Stimulated activated CD4-positive, alpha-beta T cell treated with anti-CD3 and anti-CD28 coated beads, Interleukin-15, amount 100 ng/mL, for 48 hours (primary cell): ENCODE measurements at places on chromosomes 2 and 18.

DNA sequence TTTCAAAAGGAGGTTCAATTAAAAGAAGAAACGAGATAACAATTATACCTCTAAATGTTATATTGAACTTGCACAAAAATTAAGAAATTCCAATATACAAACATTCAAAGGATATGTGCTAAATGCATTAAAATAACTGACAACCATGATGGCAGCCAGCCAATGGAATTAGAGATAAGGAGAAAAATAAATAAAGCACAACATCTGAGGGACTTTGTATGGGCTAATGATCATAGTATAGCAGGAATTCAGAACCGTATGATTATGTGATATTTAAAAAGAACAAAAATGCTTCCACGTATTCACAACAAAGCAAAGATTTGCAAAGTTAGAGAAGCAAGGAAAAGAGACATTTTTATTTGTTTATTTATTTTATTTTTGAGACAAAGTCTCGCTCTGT, 1103.0 kb downstream of the CBLN2 start:
- no peak for DNase-seq

DNA sequence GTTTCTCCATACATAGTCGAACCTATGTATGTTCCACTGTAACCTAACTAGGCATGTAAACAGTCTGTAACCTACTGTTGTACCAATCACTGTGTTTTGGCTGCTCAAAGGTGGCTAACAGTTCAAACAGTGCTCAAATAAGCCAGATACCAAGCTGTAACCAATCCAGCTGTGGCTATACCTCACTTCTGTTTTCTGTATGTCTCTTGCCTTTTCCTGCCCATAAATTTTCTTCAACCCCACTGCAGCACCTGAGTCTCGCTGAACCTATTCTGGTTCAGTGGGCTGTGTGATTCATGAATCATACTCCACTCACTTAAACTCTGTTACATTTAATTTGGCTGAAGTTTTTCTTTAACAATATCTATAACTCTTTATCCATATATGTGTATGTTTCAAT, 340.7 kb downstream of the LPIN1 start:
- no peak for DNase-seq

DNA sequence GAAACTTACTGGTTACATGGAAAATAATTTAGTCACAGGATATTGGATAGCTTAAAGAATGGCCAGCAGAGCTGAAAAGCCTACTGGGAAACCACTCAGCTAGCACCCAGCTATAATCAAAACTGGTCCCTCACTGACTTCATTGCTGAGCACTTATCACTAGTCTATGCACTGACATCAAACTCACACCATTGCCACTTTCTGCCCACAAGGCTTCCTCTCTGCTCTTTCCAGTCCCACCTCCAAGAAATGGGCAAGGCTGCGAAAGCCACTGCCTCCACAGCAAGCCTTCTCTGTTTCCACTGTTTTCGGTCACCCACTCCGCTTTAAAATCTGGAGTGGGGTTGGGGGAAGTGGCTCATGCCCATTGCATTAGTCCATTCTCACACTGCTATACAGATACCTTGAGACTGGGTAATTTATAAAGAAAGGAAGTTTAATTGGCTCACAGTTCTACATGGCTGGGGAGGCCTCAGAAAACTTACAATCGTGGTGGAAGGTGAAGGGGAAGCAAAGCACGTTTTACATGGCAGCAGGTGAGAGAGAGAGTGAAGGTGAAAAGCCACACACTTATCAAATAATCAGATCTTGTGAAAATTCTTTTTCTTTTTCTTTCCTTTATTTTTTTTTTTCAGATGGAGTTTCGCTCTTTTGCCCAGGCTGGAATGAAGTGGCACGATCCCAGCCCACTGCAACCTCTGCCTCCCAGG, 77.0 kb upstream of the CERS6 start:
- DNase-seq = no peak

DNA sequence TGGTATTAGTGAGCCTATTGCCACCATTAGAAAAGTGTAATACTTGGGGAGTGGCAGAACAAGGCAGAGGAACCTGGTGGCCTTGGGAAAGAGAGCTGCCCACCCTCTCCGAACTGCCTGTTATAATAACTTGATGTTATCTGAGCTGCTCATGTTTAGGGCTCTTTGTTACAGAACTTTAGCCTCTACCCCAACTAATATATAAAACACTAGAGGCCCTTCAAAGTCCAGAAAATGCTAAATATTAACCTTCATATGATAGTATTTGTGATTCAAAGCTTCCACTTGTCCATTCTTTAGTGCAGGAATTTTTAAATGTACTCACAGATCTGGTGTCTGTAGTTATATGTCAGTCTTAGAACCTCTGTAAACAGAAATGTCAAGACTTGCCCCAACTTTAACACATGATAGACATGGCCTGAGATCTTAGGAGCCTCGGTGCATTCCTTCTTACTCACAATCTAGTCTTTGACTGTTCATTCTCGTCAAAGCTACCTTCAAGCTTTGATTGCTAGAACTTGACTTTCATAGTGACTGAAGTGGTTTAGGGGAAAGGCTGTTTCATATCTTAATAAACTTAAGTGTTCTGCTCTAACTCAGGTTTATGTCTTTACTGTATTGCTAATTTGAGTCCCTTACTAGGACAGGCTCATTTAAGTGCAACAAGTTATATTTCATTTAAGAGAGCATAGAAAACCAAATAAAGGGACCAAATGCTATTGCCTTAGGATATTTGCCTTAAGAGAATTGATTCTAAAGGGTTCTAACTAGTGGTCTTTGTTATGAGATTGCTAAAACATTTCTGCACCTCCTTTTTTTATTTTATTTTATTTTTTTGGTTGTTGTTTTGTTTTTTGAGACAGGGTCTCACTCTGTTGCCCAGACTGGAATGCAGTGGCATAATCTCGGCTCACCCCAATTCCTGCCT, 41.6 kb downstream of the DDX1 start:
- DNase-seq = no peak

DNA sequence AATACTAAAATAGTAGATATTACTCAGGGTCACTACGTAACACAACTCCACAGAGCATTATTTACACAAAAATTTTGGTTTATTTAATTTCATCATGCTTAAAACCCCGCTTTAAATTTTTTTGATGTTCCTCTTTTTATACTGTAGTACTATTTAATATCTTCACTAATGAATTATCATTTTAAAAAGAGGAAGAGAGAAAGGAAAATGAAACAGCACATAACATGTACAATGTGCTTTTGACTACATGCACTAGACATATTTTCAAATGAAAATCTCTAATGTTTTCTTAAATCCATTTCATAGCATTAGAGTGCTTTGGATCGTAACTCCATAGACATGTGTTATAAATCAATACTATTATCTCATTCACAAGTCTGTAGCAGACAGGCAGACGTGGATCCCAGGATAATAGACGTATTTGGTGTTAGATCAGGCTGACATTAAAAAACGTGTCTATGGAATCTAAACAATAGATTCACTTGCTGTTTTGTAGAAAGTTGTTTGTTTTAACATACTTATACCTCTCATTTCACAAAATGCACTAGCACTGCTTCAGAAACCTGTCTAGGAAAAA, 897.0 kb downstream of the CPS1 start:
- DNase-seq = no peak

DNA sequence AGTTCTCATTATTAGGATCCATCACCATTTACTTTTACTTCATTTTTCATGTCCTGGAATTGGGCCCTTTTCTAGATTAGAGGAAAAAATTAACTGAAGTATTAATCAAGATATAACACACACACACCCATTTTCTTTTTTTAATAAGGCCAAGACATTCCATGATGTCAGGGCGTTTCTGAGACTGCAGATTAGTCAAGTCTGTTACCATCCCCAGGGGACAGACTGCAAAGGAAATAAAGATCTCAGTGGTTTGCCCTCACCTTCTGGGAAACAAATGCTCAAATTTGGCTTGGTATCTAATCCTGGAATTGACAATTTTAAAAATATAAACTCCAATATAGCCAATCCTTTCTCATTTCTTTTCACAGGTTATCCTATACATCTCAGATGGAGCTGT, 27.4 kb downstream of the RMP24 start:
- DNase-seq = no peak
